ENCODE measurements at places on chromosomes 1 and 21. TPM values are rescaled to one million over a fixed set of nuclear protein-coding genes. Genes with fewer than 3 reads are reported as not detected.

TENT5C gene
- total RNA-seq: 2.4 TPM

TSTD1 gene
- 35.5 TPM for total RNA-seq

PGLYRP4 gene
- not detected for total RNA-seq

RNASEL gene
- 9.4 TPM for total RNA-seq

AMY2A gene
- not detected for total RNA-seq

SMIM1 gene
- not detected for total RNA-seq

AXDND1 gene
- not detected for total RNA-seq

SMAP2 gene
- total RNA-seq: 110 TPM
